ENCODE measurements at places on chromosomes 6 and 20.

GRCh38 chr6:149497365-149497764 is 12.6 kb upstream of the ZC3H12D start:
- no peak for DNase-seq

- DNase-seq: no peak
Observed at GRCh38 chr20:24275946-24276705, 193.3 kb upstream of the SYNDIG1 start.

DNA sequence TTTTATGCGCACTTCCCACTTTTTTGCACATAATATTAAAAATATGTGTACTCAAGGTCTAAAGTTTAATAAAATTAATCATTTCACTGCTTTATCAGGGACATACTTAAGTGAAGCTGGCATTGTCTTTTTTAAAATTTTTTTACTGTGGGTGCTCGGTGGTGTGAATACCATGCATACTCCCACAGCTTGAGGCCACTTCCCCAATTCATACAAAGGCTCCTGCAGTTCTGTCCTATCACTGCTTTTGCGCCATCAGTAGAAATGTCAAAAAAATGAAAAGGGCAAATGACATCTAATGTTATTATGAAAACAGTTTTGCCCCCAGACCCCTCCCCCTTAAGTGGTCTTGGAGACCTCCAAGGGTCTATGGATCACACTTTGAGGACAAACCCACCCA is 464.1 kb upstream of the ARID1B start:
- DNase-seq: no peak

- no peak for DNase-seq
Observed at GRCh38 chr20:1998193-1998520, 4.3 kb upstream of the PDYN start.

DNA sequence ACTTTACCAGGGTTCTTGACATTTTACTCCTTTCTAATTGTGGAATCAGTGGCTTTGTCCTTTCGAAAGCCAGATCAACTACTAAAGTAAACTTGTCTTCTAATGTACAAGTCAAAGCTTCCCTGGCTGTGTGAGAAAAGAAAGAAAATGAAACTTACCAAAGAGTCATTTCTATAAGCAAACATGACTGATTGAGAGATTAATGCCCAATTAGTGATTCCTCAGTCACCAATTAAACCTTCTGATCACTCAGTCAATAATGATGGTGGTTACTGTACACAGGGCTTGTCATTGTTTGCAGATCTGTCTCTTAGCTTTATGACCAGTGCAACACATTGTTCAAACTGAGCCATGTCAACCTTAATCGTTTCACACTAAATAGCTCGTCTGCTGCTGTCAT is 1168.4 kb upstream of the CITED2 start:
- DNase-seq: no peak

DNA sequence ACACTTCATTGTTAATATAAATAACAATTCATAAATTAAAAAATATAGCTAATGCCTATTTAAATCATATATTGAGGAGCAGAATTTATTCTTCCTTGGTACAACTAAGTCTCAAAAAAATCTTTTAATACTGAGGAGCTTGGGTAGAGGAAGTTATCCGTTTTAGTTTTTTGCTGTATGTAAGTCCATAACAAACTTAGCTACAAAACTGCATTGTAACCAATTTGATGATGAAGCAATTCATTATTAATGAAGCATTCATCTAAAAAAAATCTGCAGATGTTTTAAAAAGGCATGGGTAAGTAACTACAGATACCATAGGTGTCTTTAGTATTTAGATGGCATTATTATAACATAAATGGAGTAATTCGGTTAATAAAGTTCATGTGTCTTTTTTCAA is 1.3 kb downstream of the KHDRBS2 start:
- DNase-seq: no peak

GRCh38 chr6:150088481-150089154 is 19.7 kb upstream of the ULBP3 start:
- no peak for DNase-seq

DNA sequence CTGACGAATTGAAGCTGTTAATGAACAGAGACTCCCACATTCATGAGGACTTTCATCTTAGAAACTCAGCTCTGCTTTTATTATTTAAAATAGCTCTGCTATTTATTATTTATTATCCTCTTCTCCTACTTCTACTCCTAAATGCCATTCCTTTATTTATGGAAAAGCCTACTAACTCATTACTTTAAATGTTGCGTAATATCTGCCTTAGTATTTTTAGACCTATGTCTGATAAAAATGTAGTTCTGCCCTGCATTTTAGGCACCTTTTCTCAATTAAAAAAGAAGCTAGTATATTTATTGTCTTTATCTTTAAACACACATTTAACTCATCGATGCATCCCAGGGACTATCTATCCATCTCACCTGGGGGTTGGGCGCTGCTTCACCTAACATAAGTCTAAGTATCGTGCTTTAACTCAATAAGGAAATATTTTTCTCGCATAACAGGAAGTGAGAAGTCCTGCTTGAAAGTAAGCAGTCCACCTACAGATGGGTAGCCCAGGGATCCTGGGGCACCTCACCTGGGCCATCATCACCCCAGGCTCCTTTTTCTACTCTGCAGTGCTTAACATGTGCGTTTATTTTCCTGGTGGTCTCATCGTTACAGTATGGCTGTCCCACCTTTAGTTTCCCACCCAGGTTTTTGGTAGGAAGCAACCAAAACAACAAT is 31.3 kb upstream of the FAM184A start:
- no peak for DNase-seq

- DNase-seq: peak; percentile 74
Observed at GRCh38 chr6:5968817-5969734, 37.6 kb downstream of the NRN1 start.

- DNase-seq: no peak
Observed at GRCh38 chr6:39029156-39030011, 19.2 kb upstream of the GLP1R start.

GRCh38 chr6:44096612-44097011 is 30.6 kb downstream of the MRPL14 start:
- DNase-seq: peak; percentile 76

- no peak for DNase-seq
Observed at GRCh38 chr6:135281227-135281626, 100.1 kb downstream of the MYB start.

GRCh38 chr6:104642871-104643270 is 216.8 kb downstream of the HACE1 start:
- DNase-seq: no peak

- no peak for DNase-seq
Observed at GRCh38 chr20:50921803-50922501, 9.3 kb downstream of the ADNP start.

DNA sequence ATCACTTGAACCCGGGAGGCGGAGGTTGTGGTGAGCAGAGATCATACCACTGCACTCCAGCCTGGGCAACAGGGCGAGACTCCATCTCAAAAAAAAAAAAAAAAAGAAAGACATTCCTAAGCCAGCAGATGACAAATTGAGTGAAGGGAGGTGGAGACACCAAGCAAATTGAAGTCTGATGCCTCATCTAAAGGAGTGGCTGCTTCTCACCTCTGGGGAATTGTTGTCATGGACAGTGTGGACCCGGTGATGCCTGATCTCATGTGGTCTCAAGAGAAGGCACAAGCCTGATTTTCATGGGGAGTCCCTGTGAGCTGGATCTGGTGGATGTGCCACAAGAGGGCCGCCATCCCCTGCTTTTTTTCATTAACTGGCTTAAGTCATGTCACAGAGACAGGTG is 272.0 kb downstream of the ZNF217 start:
- no peak for DNase-seq

GRCh38 chr6:149268768-149269167 is 48.7 kb upstream of the TAB2 start:
- no peak for DNase-seq

DNA sequence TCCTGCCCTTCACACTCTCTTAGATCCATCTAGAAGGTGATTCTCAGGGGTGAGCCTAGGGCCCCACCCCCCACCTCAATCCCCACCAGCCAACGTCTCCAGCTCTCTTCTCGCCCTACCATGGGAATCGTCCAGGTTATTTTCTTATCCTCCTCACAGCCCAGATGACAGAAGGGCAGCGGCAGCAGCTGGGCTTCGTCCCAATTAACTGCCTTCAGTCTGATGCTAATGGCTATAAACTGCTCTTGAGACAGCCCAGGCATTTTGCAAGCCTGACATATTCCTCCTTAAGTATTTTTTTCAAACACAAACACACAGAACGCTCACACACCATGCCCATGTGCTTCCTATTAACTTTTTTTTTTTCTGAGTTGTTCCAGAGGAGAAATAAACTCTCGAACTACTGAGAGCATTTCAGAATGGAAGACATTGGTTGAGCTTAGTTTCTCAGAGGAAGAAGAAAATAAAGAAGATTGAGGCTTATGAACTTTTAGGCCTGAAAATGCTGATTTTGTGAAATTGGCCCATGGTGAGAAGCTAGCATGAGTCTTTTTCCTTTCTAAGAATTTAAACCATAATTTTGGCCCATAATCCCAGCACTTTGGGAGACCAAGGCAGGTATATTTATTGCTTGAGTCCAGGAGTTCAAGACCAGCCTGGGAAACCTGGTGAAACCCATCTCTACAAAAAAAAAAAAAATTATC is 124.6 kb downstream of the EYA2 start:
- peak; percentile 49 for DNase-seq

GRCh38 chr6:122068291-122068769 is 331.1 kb upstream of the HSF2 start:
- DNase-seq: no peak

GRCh38 chr20:38199501-38200390 is 34.7 kb upstream of the TGM2 start:
- DNase-seq: no peak

GRCh38 chr20:9088556-9088955 is 19.7 kb downstream of the PLCB4 start:
- DNase-seq: no peak

DNA sequence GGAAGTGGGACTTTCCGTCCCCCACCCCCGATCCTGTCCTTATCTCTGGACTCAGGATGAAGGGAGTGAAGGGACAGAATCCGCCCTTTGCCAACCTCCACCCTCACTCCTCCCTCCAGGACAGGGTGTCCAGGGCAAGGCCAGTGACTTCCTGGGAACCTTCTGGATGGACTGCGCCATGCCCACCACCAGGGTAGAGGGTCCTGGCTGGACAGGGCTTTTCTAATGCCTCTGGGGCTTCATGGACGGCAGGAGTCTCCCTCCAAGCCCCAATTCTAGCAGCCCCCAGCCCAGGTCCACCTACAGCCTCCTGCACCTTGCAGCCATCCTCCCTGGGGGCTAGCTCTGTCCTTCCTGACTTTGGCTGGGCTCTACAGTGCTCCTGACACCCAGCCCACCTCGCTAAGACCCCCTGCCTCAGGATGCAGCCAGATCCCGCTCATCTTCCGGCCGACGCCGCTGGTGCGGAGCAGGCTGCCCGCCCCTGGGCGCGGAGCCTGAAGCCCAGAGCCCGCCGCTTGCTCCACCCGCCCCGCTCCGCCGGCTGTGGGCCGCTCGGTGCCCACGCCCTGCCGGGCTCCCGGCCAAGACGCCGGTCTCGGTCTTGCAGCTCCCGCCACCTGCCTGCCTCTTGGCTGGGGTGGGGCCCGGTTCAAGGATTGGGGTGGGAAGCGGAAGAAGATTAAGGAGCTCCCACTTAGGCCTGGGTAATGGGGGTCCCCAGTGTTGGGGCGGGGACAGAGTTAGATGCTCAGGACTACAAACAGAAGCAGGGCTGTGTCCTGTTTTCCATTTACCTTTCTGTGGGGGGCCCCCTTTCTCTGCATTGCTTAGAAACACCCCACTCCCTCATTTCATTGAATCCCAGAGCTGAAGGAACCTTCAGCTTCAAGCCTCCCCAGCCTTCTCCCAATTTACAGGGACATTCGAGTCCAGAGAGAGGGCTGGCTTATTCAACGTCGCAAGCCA is 72.8 kb downstream of the MDGA1 start:
- peak; percentile 42 for DNase-seq

DNA sequence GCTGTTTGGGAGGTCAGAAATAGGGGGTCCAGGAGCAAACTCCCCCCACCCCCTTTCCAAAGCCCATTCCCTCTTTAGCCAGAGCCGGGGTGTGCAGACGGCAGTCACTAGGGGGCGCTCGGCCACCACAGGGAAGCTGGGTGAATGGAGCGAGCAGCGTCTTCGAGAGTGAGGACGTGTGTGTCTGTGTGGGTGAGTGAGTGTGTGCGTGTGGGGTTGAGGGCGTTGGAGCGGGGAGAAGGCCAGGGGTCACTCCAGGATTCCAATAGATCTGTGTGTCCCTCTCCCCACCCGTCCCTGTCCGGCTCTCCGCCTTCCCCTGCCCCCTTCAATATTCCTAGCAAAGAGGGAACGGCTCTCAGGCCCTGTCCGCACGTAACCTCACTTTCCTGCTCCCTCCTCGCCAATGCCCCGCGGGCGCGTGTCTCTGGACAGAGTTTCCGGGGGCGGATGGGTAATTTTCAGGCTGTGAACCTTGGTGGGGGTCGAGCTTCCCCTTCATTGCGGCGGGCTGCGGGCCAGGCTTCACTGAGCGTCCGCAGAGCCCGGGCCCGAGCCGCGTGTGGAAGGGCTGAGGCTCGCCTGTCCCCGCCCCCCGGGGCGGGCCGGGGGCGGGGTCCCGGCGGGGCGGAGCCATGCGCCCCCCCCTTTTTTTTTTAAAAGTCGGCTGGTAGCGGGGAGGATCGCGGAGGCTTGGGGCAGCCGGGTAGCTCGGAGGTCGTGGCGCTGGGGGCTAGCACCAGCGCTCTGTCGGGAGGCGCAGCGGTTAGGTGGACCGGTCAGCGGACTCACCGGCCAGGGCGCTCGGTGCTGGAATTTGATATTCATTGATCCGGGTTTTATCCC is at the start of gene VEGFA:
TSS of gene VEGFA (plus strand) at position 686 of the 846 bp plus-strand sequence.
- peak; percentile 95 for DNase-seq

DNA sequence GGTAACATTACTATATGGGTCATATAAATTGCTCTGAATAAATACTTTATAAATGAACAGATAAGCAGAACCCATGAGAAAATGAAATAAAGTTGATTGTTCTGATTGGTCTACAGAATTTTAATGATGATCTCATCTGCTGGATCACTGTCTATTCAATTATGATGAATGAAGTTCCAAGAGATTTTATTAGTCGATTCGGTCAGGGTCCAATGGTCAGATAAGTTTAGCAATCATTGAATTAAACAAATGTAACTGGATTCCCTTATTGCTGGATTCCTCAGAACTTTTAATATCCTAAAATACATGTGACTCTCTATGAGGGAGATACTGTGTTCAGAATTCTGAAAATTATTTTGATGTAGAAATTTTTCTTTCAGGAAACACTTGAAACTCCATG is 715.2 kb downstream of the EPM2A start:
- DNase-seq: no peak

DNA sequence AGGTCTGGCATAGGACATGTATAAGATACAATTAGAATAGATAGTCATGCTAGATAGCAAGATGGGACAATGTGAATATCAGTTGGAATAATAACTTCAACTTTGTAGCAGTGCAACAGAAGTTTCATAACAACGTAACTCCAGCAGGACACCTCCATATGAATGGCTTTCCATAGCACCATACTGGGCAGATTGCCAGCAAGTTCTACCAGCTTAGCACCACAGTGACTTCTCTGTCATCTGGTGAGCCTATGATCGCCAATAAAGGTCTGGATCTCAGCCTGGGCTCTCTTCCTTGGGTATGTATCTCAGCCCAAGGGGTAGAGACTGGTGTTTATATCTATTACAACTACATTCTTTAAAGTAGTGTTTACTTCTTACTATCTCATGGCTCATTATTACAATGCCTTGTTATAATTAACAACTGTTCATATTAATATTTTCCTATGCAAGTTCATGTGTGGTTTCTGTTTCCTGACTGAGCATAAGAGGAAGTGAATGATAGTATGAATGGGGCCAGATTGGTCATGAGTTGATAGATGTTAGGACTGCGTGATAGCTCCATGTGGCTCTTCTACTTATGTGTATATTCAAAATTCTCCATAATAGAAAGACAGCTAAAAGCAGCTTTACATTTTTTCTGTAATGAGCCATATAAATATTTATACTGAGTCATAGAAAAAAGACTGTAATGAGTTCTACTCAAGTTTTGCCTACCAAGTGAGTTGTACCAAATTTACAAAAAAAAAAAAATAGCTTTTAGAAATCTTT is 22.9 kb downstream of the HTR1B start:
- DNase-seq: no peak

Measured in H4 (cell line).